ENCODE measurements at places on chromosomes 11 and 22.

DNA sequence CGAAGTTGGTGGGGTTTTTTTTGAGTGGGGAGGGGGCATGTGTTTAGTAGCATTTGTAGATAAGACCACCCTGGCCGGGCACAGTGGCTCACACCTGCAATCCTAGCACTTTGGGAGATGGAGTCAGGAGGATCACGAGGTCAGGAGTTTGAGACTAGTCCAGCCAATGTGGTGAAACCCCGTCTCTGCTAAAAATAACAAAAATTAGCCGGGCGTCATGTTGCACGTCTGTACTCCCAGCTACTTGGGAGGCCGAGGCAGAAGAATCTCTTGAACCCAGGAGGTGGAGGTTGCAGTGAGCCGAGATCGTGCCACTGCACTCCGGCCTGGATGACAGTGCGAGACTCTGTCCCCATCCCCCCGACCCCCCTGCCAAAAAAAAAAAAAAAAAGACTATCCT is 34.6 kb downstream of the CECR2 start:
- no peak for DNase-seq

- DNase-seq = no peak
These were observed 5.9 kb downstream of the SLC37A2 start for GRCh38 chr11:125069008-125069407.

- no peak for DNase-seq
These were observed 361.8 kb upstream of the LUZP2 start for GRCh38 chr11:24134879-24135589.

GRCh38 chr11:33520112-33520511 is 180.5 kb downstream of the C11orf91 start:
- no peak for DNase-seq

- DNase-seq = no peak
These were observed 129.2 kb downstream of the MPPED1 start for GRCh38 chr22:43541022-43541421.

- DNase-seq = peak; percentile 53
These were observed 530.6 kb downstream of the MN1 start for GRCh38 chr22:27270818-27271510.

- peak; percentile 82 for DNase-seq
These were observed 929 bp upstream of the RHOG start for GRCh38 chr11:3841426-3842350.

- peak; percentile 60 for DNase-seq
These were observed 15.8 kb downstream of the TMEM258 start for GRCh38 chr11:61776561-61777075.

DNA sequence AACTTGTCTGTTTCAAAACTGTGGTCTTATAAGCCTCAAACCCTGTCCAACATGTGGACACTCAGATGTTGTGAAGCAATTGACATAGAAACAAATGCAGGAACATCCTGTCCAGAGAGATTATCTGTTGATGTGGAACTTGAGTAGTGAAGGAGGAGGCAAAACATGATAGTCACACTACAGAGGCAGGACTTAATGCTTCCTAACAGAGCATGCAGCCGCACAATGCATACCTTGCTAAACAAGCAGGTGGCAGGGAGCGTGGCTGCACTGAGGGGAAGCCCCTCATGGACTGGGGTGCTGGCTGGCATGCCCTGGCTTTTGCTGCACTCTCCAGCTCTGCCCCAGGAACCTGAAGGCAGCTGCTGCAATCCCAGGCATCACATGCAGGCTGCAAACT is 5.3 kb downstream of the C22orf39 start:
- no peak for DNase-seq

DNA sequence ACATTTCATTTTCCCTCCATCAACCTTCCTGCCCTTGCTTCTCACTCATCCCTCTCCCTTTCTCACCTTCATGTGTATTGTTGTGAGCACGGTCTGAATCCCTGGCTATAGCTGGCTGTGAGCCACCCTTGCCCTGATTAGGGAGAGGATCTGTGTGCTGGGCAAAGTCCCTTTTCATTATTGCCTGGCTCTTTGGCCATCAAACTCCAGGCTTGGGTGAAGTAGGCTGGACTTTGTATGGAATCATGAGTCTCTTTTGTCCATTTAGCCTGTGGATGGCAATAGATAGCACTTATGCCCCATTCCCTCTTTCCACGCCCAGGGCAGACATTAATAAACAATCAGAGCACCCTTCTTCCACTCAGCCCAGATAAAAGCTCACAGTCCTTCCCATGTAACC is 6.7 kb downstream of the MYO18B start:
- DNase-seq = no peak

GRCh38 chr22:22854466-22854865 is 33.1 kb upstream of the IGLL5 start:
- DNase-seq = no peak

DNA sequence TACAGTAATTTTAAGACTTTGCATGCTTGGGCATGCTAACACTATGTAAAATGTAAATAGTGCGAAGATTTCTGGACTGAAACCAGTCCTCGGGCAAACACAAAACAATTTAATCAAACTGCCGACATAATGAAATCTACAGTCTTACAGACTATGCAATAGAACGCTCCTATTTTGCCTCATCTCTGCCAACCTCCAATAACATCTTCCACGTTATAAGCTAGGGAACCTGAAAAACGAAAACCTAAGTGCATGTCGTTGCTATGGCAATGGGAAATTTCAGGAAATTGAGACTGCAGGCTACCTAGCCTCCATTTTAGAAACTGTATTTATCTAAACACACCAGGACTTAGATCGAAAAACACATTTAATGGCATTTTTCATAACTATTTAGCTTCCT is 1.1 kb downstream of the CSTF3 start:
- peak; percentile 20 for DNase-seq

DNA sequence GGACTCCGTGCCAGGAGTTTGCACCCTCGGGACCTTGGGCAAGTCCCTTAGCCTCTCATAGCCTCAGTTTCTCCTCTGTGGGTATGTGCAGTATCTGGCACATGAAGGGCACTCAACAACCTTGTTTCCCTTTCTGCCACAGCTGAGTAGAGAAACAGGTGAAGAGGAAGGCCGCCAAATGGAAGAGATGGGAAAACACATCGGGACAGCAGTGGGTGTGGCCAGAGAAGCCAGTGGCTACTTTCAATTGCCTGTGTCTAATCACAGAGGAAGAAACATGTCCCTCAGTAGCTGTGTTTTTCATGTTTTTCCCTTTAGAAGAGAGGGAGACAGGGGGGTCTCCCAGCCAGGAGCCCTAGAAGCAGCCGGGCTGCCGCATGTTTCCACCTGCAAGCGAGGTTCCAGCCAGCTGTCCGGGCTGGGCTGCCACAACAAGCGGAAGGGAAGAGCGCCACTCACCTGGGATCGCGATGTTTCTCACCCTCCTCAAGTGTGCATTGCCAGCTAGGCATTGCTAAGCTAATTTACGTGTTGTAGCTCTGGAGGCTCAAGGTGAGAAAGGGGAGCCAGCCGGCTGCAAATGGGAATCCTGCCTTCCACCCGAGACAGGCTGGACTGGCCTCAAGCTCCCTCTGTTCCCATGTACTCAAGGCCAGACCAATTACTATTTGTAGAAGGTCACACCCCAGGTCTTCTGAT is 16.7 kb downstream of the ASPHD2 start:
- no peak for DNase-seq

- DNase-seq = peak; percentile 24
These were observed 83.1 kb downstream of the WNT11 start for GRCh38 chr11:76123248-76123647.

DNA sequence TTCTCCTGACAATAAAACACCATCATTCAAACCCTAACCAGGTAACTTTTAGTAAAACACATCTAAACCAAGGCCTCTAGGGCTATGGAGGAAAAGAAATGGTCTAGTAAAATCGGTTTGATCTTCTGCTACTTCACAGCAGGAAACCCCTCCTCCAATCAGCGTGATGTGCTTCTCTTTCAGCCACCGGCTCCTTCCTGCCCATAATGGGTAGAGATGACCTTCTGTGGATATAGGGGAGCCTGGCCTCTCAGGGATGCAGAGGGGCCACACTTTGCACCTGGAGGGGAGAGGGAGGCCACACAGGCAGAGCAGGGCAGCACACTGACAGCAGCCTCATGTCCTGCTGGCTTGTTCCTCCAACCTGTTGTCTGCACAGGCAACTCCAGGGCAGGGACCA is 6.9 kb downstream of the EHD1 start:
- DNase-seq = no peak

DNA sequence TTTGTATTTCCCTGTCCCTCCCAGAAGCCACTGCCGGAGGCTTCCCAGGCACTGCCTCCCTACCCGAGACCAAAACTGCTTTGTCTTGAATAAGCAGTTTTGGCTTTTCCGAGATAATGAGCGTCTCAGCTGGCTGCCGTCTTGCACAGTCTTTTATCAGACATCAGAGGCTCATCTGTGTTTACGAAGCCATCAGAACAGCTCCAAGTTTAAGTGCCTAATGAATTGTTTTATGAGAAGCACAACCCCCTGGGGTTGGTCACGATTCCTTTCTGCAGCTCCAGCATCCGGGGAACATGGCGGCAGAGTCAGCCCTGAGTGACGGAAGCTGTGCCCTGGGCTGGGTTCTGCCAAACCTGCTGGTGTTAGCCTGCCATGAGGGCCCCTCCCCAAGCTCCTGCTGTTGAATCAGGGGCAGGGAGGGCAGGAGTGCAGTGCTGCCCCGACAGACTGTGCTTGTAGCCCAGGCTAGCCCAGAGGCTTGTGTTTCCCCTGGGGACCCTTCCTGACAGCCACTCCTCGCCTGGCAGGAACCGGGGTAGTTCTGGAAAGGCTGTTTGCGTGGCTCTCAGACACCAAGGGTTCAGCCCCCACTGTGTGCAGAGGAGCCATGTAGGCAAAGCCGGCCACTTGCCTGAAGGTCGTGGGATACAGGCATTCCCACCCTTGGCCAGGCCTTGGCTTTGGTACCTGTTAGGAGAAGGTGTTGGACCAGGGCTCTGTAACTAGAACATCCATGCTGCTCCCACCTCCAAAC is 96.1 kb downstream of the MORC2 start:
- DNase-seq = no peak

- DNase-seq = no peak
These were observed 934.2 kb upstream of the RAG2 start for GRCh38 chr11:37532271-37532670.

DNA sequence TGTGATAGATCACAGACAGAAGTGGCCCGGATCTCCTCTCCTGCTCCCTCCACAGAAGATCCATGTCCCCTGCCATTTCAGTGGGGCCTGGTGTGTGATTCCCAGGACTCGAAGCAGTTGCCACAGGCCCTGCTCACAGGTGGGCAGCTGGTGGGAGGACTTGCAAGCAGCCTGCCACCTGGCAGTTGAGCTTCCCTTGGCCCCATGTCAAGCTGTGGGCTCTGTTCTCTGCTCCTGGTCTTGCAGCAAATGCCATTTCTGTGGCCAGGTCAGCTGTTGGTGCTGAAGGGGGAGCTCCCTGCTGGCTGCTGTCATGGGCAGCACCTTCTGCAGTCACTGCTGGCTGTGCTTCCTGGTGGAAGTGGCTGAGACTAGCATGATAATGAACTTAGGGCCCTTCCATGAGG is 59.1 kb upstream of the SLC22A12 start:
- no peak for DNase-seq

GRCh38 chr11:117823294-117823945 is 1.1 kb downstream of the FXYD2 start:
- no peak for DNase-seq

DNA sequence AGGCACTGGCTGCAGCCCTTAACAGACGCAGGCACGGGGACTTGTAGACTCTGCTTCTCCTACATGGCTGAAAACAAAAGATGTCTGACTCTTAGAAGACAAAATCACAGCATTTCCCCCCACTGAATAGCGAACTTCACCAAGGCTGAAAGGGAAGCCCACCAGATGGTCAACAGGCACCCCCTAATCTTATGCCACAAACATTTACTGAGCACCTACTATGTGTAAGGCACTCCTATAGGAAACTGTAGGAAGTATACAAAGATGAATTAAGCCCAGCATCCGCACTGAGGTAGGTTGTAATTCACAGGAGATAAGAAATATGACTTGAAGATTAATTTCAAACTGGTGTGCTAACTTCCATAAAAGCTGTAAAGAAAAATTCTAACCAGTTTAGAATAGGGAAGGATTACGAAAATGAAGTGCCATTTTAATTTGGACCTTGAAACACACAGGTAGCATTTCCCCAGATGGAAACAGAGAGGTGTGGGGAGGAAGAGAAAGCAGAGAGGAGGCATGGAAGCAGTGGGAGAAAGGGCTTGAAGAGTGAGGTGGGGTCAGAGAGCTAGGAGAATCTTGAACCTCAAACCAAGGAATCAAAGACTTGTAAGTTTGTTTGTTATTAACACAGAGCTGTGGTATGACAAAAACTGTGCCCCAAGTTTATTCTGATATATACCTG is 38.1 kb downstream of the NUMA1 start:
- no peak for DNase-seq

DNA sequence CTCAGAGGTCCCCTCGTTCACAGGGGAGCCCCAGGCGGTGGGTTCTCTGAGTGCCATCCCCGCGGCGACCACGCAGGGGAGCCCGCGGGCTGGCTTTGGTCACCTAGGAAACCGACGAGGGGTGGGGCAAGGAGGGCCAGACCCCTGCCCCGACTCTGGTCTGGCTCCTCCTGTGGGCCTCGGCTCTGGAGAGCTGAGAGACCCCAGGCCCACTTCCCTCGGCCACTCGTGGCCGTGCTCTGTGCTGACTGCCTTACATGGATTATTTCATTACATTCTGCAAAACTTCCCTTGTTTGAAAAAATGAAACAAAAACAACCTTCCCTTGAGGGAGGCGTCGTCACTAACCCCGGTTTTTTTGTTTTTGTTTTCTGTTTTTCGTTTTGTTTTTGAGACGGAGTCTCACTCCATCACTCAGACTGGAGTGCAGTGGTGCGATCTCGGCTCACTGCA is 15.1 kb upstream of the CYTH4 start:
- DNase-seq = peak; percentile 39

DNA sequence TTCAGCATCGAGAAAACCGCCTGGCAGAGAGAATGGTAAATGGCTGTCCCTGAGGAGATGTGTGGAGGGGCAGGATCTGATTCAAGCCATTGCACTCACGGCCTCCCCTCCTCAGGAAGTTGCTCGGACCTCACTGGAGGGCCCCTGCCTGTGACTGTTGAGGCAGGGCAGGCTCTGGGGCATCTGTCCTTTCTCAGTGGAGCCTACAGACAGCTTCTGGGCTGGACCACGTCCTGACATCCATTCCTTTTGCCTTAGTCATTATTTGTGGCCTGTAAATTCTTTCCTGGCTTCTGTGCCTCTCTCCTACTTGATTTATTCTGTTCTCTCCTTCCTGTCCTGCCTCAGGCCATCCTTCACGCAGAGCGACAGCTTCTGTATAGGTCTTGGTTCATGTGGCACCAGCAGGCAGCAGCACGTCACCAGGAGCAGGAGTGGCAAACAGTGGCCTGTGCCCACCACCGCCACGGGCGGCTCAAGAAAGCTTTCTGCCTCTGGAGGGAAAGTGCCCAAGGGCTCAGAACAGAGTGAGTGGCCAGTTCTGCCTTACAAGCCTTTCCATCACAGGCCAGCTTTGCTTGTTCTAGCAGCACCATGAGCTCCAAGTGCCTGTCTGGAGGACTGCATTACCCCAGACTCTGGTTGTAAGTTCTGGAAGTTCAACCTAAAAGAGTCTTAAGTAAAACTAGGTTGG is 59.6 kb downstream of the PISD start:
- DNase-seq = peak; percentile 89

- DNase-seq = no peak
These were observed 14.3 kb upstream of the CRY2 start for GRCh38 chr11:45832811-45833441.

- DNase-seq = peak; percentile 95
These were observed 184.9 kb downstream of the SBF2 start for GRCh38 chr11:10108915-10109680.

- no peak for DNase-seq
These were observed 452.4 kb upstream of the DDI1 start for GRCh38 chr11:103584021-103584420.

- DNase-seq = no peak
These were observed 70.8 kb downstream of the TBC1D22A start for GRCh38 chr22:46833228-46833627.
